ENCODE measurements at places on chromosomes 13 and 19.

DNA sequence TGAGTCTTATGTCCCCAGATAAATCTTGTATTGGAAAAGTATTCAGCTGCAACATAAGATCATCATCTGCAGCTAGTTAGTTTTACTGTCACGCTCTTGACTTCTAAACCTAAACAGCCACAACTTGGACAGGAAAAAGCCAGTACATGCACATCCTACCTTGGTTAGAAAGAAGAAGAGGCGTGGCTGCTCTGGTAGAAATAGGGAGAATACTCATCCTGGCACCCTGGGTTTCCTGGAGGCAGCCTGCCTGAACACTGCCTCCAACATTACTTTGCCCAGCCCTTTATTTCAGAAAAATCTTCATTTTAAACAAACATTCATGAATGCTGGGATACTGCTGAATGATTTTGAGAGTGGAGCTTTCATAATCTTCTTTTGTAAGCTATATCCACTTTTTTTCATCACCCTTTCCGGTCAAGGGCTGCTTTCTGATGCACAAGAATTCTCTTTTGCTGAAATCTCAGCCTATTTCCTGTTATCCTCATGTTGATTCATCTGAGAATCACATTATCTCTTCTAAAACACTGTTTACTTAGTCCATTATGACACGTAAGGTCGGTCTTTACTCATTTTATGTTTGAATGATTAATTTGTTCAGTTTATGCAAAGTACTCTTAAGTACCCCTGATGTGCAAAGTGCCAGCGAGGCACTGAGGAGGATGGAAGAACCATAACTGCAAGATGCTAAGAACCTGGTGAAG is 55.2 kb downstream of the STARD13 start:
- peak; percentile 61 for DNase-seq

DNA sequence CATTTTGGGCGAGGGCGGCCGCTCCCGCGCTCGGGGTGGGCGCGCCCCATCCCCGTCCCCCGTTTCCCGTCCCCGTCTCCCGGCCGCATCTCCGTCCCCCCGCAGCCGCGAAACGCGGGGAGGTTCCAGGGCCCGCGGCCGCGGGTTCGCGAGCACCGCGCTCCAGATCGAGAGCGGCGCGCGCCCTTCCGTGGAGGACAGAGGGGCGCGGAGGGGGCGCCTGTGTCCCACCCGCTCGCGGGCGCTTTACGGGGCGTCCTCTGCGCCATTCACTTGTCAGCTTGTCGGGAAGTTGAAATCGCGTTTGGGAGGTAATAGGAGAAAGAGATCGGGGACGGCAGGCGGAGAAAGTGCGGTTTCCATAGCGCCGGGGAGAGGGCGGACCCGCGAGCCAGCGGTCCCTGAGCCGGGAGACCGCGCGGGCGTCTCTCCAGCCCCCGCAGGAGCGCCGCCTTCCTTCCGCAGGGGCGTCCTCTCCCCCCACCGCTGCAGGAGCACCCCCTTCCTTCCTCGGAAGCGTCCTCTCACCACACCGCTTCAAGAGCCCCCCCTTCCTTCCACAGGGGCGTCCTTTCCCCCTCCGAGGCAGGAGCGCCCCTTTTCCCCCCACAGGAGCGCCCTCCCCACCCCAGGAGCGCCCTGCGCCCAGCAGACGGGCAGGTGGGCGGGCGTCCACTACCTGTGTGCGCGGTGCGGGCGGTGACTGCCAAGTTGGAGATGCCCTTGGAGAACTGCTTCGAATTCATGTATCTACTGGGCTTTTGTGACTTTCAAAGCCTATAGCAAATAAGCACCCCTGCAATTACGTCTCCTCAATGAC is 962 bp upstream of the IRS2 start:
- DNase-seq, result peak; percentile 49

DNA sequence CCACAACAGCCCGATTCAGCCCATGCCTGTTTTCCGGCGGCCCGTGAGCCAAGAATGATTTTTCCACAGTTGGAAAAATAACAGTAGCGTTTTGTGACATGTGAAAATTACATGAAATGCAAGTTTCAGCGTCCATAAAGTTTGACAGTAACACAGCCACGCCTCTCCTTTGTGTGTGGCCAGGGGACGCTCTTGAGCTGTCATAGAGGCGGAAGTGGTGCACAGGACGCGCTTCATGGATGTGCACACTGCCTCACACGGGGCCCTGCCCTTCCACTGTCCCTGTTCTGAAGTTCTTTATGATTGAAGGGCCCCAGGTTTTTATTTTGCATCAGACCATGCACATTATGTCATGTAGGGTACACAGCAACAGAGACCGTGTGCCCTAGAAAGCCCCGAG is 12.4 kb upstream of the ELAVL1 start:
- DNase-seq, result no peak

DNA sequence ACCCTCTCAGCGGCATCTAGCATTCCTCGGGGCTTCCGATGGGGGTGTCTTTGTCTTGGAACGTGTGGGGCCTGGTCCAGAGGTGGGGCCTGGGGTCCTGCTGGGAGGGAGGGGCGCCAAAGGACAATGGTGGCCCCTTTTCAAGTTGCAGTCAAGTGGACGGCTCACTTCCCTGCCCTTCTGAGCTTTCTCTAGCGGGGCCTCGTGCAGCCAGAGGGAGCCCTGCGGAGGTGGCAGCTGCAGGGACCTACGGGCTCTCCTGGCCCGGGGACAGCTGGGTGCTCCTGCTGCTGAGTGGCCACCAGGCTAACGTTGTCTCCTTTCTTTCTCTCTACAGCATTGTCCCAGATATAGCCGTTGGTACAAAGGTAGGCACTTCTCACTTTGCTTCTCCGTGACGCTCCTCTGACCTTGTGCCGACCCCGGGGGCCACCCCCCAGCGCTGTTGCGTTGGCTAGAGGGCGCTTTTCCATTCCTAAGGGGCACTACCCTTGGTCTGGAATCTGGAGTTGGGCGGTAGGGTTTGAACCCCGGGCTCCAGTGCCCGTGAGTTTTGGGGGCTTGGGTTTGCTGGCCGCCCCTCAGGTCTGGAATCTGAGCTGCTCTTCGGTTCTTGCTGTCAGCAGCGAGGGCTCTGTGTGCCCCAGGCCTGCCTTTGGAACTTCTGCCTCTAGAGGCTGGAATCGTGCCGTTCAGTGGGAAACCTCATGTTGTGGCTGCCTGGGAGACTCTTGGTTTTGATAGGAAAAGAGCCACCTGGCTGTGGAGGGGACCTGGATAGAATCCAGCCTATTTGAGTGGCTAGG is 2.0 kb downstream of the PTBP1 start:
- DNase-seq, result peak; percentile 53

DNA sequence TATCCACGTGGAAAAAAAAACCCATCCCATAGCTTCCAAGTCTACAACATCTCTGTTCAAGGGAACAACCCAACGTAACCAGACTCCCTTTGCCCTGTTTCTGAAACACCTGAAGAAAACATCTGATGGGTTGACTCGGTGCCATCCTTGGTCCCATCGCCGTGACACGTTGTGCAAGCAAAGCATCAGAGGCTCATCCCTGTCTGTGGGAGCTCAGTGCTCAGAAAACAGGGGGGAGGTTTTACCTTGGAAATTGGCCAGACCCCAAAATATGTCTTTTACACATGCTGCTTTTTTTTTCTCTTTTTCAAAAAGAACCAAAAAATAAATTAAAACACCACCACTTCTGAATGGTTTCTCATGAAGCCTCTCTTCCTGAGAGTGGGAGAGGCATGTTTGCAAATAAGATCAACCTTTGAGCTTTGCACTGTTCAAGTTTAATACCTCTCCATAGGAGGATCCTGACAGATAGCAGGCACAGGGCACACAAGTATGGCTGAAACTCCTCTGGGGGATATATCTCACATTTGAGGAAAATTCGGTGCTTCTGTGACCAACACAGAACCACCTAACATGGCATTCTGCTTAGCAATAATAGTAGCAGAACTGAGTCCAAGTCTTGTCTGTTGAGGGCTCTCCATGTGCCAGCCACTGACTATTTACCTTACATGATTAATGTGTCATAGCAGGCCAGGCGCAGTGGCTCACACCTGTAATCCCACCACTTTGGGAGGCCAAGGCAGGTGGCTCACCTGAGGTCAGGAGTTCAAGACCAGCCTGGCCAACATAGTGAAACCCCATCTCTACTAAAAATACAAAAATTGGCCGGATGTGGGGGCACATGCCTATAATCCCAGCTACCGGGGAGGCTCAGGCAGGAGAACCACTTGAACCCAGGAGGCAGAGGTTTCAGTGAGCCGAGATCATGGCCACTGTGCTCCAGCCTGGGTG is 7.0 kb upstream of the PVR start:
- DNase-seq, result no peak

GRCh38 chr19:1668486-1669270 is 16.3 kb upstream of the TCF3 start:
- no peak for DNase-seq

DNA sequence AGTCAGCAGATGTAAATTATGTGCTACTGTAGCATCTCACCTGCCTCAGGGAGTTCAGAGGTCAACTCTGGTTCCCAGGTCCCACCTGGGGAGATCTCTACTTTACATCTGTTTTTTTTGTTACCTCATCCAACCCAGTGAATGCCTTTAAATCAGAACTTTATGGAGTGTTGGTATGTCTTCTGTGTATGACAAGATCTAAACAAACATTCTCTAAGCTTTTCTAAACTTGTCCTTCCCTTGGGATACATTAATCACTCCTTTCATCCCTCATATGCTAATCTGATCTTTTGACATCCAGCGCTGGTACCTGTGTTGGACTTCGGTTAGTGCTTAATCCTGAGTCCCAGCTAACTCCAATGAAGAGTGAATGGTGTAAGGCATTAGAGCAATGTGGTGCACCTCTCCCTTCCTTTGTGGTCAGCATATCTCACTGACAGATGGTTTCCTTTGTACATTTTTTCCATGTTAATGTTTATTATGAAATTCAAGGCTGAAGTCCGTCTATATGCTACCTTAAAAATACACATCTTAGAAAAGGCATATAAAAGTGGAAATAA is 213.4 kb downstream of the ABCC4 start:
- DNase-seq, result peak; percentile 39

- no peak for DNase-seq
Measured at GRCh38 chr13:30618186-30618929, 638 bp downstream of the USPL1 start.

- no peak for DNase-seq
Measured at GRCh38 chr19:36719687-36720556, 32.5 kb downstream of the ZNF567 start.

DNA sequence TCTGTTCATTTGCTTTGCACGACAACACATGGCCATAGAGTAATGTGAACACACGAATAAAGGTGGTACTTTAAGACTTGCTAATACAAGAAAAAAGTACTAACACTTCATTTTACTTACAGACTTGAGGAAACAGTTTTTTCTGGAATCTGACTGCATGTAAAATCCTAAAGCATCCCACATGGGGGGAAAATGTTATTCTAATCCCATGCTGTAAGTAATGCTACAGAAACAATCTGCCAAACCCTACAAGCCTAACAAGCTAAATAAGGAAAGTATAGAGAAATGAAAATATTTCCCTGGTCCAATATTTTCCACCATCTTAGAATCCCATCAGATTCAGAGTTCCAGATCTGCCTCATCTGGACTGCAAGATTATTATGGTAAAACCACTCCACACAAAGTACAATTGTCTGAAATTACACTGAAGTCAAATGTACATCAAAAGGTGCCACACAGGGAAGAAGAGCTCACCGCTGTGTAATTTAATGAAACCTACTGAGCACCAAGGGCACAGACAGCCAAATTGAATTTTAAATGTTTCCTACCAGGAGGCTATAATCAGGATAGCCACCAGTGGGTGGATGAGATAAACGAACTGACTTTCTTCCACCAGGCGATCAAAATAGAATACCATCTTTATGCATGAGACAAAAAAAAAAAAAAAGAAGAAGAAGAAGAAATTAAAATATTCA is 22.0 kb downstream of the LHFPL6 start:
- DNase-seq, result no peak

GRCh38 chr13:48299591-48299990 is 4.0 kb upstream of the RB1 start:
- DNase-seq, result no peak

GRCh38 chr13:53151336-53152056 is 122.9 kb downstream of the OLFM4 start:
- peak; percentile 32 for DNase-seq

DNA sequence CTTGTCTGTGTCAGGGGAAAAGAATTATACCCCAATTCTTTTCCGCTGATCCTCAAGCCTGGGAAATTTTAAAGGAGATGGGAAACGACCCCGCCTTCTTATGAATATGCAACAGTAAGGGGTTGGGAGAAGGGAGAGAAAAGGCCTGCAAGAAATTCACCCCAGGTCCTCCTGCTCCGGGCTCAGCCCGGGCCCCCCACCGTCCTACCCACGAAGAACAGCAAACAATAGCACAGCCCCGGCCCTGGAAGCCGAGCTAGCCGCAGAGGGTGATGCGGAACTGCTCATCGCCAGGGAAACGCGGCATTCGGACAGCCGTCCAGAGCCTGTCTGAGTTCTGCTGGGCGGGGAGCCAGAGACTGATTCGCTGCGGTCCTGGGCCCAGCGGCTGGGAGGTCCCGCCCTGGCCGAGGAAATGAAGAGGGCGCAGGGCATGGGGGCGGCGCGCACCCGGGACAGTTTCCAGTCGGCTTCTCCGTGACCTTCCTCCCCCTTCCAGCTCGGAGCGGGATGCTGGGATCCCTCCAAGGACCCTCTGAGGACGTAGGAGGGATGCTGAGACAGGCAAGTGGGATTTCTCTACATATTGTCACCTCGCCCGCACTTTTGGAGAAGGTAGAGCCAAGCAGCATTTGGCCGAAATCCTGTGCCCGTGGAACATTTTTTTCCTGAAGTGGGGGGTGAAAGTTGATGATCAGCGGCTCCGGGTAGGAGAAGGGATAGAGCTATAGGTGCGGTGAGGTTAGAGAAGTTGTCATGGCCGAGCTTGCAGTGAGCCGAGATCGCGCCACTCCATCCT is 82.3 kb upstream of the C1QTNF9B start:
- peak; percentile 85 for DNase-seq

- no peak for DNase-seq
Measured at GRCh38 chr13:30091691-30092090, 215.7 kb downstream of the KATNAL1 start.

DNA sequence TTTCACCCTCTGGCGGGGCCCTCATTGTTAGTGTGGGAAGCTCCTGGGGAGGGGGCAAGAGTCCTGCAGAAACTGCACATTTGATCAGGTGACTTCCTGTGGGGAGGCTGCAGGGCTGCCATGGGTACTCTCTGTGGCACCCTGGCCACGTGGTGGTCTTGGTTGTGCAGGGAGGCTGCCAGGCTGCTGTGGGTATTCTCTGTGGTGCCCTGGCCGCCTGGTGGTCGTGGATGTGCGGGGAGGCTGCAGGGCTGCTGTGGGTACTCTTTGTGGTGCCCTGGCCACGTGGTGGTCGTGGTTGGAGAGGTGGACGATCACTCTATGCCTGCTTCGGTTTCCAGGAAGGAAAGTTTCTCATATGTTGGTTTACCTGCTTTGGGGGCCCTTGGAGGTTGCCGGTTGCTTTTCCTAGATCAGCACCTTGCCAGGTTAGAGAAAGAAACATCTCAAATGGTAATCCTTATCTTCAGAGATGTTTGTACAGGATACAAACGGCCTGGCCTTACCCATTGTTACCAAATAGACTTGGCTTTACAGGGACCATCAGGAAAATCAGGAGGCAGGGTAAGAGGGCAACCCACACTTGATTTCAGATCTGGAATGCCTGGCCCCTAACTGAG is 22.9 kb downstream of the TEX29 start:
- no peak for DNase-seq
